ENCODE measurements at places on chromosomes 6 and 20.

GRCh38 chr6:11085758-11086435 lies 7.7 kb upstream of the SMIM13 start:
- DNase-seq, result no peak

- no peak for DNase-seq
Measured at GRCh38 chr6:20198775-20199174, 13.5 kb downstream of the MBOAT1 start.

- DNase-seq, result no peak
Measured at GRCh38 chr20:35660122-35660937, 4.4 kb downstream of the CPNE1 start.

GRCh38 chr6:52672412-52673025 lies 1.6 kb downstream of the TMEM14A start:
- DNase-seq, result no peak

DNA sequence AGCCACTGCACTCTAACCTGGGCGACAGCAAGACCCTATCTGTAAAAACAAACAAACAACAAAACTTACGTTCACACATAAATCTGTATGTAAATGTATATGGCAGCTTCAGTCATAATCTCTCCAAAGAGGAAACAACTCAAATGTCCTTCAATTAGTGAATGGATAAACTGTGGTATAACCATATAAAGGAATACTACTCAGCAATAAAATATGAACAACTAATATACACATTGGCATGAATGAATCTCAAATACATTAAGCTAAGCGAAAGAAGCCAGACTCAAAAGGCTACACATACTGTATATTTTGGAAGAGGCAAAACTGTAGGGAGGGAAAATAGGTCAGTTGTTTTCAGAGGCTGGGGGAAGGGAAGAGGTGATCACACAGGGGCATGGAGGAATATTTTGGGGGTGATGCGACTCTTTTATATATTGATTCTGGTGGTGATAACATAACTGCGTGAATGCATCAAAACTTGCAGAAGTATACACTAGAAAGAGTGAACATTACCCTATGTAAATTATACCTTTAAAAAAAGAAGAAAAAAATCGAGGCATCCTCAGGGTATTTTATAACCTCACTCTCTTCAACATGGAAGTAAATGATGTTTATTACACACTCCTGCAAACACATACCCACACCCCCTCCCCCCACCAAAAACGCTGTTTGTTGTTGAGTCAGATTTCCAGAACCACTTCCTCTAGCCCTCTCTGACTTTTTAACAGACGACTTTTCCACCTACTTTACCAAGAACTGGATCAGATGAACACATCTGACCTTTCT lies 115.2 kb upstream of the RNF24 start:
- no peak for DNase-seq

GRCh38 chr6:142927904-142928303 lies 17.1 kb downstream of the HIVEP2 start:
- no peak for DNase-seq

- DNase-seq, result no peak
Measured at GRCh38 chr20:2399390-2399789, 18.7 kb downstream of the TGM6 start.

- no peak for DNase-seq
Measured at GRCh38 chr6:43416935-43417334, 10.4 kb upstream of the ABCC10 start.

GRCh38 chr6:150063640-150064039 lies 5.3 kb downstream of the ULBP3 start:
- peak; percentile 9 for DNase-seq

All from femur (tissue), 1 donor.